ENCODE measurements at places on chromosomes 7 and 10.

- DNase-seq, result no peak
Measured at GRCh38 chr10:75295868-75296441, 60.2 kb upstream of the COMTD1 start.

DNA sequence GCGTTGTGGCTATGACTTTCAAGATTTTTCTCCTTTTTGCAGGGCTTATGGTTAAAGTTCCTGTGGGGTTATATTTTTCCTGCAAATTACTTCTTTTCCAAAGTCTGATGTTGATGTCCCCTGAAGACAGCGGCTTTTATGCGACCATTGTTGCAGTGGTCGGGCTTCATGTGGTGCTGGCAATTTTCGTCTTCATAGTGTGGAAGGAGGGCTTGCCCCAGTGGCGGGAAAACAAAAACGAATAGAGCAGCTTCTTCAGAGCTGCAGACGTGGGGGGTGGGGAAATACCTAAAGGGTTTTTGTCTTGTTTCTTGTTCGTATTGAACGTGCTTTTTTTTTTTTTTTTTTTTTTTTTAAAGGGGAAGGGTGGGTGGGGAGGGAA is 53.8 kb downstream of the MCMBP start:
- no peak for DNase-seq

GRCh38 chr10:131077031-131077430 is 234.5 kb downstream of the TCERG1L start:
- DNase-seq, result no peak

DNA sequence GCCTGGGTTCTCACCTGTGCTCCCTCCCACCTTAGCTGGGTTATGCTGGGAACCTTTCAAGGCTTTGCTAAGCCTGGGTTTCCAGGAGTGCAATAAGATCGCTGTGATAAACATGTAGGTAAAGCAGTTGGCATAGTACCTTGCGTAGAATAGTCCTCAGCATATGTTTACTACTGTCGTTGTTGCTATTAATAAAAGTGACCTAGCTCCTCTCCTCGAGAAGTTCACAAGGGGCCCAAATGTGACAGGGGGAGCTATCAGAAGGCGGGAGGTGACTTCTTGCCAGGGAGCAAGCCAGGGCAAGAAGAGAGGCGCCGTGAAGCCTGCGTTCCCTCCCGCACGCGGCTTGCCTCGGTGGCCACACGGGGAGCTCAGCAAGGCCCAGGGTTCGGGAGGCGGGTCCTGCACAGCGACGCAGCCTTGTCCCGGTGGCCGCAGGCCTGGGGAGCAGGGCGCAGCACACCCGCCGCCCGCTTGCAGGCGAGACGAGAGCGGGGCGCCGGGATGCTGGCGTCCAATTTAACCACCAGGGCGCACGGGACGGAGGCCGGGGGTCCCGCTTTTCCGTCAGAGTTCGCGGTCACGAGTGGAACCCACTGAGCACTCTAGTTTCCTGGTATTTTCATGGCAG is 106.2 kb downstream of the SNX10 start:
- DNase-seq, result no peak

DNA sequence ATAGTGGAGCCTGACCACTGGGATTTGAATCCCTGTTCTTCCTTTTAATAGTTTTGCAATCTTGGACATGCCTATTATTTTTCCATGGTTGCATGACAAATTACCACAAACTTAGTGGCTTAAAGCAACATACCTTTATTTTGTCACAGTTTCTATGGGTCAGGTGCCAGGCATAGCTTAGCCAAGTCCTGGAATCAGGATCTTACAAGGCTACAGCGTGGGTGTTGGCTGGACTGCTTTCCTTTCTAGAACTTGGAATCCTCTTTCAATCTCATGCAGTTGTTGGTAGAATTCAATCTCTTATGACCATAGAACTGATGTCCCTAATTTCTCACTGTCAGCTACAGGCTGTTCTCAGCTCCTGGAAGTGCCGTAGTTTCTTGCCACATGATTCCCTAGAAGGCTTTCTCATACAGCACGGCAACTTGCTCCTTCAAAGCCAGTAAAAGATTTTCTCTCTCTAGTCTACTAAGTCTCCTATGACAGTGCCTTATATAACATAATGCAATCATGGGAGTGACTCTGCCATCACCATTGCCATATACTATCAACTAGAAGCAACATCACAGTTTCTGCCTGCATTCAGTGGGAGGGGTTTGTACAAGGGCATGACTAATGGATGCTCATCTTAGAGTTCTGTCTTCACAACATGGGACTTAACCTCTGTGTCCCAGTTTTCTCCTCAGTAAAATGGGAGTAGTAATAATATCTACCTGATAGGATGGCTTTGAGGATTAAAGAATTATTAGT is 243.4 kb upstream of the FZD1 start:
- DNase-seq, result no peak

DNA sequence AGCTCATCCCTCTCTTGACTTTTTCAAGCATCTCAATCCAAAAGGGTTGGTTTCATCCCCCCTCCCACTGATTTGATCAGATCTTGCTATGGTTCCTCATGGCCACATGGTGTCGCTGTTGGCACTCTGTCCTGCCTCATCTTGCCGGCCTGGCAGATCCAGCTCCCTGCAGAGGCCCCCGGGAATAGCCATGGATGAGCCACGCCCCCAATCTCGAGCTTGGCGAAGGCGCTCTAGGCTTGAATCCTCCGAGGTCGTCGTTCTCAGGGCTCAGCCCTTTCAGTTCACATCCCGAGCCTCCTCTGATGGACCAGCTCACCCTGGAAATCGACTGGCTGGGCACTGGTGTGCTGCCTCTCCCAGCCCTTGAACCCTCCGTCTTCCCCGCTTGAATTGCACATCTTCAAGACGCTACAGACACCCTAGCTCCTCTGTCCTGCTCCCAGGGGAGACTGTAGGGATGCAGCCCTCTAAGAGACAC is 628.7 kb downstream of the TYW1 start:
- DNase-seq, result no peak

- no peak for DNase-seq
Measured at GRCh38 chr10:16742165-16742960, 74.9 kb downstream of the RSU1 start.

DNA sequence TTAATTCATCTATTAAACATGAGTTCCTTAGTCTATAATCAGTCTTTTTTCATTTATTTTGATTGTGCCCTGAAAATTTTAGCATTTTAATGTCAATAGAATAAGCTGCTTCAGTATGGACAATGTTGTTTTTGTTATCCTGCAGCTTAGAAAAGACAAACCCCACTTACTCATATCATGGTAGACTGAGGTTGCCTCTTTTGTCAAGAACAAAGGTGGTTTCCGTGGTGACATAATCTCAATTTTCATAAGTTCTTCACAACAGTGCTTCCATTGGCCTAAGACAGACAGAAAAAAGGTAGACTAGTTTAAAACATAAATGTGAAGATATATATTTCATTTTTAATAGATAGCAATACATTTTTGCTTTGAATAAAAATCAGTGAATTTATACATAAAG is 69.1 kb downstream of the RTKN2 start:
- DNase-seq, result no peak

DNA sequence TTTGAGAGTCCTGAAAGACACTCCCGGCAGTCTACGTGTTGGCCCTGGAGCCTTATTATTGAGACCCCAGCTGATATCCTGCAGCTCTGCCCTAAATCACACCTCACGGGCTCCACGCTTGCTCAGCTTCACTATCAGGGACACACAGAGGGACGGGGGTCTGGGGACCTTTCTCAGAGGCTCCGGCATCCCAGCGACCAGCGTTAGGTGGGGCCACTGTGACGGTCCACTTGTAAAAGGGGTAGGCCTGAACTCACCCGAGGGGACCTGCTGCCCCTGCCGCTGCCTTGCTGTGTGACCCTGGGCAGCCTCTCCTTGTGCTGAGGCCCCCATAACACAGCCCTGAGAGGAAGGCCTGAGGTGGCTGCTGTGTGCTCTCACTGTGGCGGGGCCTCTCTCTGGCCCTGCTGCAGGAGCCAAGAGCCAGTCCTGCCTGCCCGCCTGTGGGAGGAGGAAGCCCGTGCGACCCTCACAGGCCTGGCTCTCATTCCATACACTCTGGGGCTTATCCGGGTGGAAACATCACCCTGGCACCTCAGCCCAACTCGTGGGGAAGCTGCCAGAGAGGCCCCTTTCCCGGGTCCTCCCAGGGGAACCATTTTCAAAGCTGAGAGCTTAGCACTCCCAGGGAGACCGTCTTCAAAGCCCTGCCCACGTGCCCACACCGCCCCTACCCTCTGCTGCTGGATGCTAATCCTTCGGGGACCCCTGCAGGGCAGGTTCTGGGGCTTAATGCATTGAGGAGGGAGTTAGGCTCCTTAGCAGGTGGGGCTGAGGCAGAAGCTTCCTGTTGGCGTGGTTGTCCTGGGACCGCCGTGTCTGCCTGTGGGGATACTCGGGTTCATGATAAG is 21.7 kb downstream of the AQP1 start:
- no peak for DNase-seq

DNA sequence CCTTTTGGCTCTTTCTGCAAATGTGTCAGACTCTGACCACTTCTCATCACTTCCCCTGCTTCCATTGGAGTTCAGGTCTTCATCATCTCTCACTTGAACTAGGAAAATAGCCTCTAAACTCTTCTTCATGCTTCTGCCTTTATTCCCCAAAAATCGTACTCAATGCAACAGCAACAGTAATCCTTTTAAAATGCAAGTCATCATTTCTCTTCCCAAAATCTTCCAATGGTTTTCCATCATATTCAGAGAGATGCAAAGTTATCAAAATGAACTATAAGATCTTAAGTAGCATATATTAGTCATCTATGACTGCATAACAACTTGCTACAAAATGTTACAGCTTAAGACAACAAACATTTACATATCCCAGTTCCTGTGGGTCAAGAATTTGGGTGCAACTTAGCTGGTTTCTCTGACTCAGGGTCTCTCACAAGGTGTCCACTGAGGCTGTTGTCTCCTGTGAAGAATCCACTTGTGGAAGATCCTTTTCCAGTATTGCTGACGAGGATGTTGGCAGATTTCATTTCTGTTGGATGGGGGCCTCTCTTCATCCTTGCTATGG is 31.0 kb upstream of the ETV1 start:
- no peak for DNase-seq

DNA sequence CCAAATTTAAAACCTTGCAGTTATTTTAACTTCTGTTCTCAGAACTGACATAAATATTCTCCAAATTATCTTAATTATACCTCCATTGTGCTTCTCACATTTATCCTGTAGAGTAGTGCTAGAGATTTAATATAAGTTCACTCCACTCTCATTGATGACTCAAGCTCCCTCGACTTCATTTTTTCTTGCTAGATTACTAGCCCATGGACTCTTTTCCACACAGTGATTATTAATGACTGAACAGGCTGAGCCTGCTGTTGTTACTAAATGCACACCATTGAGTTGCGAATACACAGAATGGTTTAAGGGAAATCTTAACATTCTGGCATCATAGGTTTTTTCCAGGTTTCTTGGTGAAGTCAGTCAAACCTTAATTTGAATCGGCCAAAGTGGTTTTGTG is 179.5 kb upstream of the AKR1E2 start:
- DNase-seq, result no peak

- DNase-seq, result no peak
Measured at GRCh38 chr7:18846765-18847215, 270.6 kb downstream of the TWIST1 start.

DNA sequence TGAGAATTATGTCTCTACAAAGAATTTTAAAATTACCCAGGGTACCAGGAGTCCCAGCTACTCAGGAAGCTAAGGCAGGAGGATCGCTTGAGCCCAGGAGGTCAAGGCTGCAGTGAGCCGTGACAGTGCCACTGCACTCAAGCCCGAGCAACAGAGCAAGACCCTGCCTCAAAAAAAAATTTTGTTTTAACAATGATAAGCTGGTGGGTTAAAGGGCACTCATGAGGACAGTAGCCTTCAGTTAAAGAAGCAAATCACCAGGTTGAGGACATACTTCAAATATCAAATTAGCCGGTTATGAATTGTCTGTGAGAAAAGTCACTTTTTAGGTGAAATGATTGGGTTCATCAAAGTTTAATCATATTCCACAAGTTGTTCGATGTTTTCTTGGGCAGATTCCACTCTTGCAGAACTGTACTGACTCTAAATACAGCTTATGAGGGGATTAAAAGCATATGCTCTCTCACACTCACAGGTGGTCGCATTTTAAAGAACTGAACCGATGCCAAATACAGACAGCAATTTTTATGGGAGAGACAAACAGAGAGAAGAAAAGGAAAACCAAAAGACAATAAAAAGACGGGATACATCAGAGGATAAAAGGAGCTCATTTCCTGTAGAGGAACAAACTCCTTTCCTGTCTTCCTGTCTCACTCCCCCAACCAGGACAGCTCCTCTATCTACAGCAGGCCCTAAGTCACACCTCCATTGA is 582.8 kb upstream of the NRP1 start:
- no peak for DNase-seq

- no peak for DNase-seq
Measured at GRCh38 chr10:62759599-62760175, 44.8 kb upstream of the ADO start.

- DNase-seq, result no peak
Measured at GRCh38 chr7:30027065-30027456, 559 bp upstream of the FKBP14 start.

DNA sequence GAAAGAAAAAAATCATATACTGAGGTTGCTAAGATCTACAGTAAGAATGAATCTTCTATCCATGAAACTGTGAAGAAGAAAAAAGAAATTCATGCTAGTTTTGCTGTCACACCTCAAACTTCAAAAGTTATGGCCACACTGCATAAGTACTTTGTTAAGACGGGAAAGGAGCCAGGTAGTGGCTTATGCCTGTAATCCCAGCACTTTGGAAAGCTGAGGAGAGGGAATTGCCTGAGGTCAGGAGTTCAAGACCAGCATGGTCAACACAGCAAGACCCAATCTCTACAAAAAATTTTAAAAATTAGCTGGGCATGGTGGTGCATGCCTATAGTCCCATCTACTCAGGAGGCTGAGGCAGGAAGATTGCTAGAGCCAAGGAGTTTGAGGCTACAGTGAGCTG is 22.1 kb downstream of the CCDC186 start:
- no peak for DNase-seq

Measured in stimulated activated CD4-positive, alpha-beta T cell treated with anti-CD3 and anti-CD28 coated beads, Interleukin-1b, Interleukin-23, amount 100 ng/mL, for 1 hour (primary cell).